ENCODE measurements at places on chromosomes 13 and 19.

DNA sequence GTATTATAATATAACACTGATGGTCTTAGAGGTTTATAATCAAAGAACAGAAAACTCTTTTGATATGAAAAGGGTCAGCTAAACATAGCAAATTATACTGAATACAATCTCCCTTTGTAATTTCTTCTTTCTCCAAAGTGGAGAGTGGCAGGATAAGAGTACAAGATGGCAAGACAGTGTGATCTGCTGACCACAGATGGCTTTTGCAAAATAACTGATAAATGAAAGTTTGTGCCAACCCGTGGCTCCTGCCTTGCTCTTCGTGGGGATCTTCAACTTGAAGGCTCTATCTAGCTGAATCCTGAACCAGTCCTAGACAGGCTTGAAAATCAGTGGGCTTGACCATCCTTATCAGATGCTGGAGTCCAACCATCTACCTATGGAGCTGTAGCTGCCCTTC, 185.7 kb downstream of the VWA8 start:
- no peak for DNase-seq

- DNase-seq: no peak
Observed at GRCh38 chr19:10214784-10215183, 16.3 kb downstream of the S1PR2 start.

DNA sequence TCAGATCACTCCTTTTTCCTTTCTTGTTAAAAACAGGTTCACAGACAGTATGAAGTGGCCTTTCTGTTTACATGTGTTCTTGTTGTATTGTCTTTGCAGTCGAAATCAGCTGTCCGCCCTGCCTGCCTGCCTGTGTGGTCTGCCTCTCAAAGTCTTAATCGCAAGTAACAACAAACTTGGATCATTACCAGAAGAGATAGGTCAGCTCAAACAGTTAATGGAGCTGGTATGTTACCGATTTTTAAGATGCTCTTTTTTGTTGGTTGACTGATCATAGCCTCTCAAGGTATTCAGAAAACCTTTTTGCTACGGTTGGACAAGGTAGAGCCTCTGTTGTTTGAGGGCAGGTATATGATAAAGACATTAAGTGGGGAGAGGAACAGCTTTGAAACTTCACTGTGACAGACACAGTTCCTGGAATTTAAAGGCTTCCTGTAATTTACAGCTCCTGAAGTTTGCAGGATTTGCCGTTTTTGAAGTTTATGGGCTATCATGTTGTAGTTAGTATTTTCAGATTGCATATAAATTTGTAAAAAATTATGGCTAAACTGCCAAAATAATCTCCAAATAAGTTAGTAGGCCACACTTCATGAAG, 116.1 kb downstream of the LRCH1 start:
- no peak for DNase-seq

DNA sequence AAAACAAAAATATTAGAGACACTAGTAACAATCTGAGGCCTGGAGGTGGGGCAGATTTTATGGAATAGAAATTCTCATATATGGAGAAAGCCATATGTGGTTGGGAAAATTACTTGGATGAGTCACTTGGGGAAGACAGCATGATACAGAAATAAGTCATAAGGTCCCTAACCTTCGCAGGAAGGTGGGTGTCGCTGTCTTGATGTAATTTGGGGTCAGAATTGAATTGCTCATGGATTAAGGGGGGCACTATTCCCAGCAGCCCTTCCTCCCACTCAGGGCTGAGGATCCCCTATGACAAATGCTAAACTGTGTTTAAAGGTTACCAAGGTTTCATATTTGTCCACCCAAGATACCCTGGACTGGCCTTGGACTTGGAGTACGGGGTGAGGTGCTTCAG, 5.0 kb downstream of the RDH8 start:
- peak; percentile 27 for DNase-seq

GRCh38 chr19:29666578-29667386, 1.5 kb downstream of the PLEKHF1 start:
- no peak for DNase-seq

- DNase-seq: no peak
Observed at GRCh38 chr13:27678306-27679040, 56.8 kb downstream of the POLR1D start.

DNA sequence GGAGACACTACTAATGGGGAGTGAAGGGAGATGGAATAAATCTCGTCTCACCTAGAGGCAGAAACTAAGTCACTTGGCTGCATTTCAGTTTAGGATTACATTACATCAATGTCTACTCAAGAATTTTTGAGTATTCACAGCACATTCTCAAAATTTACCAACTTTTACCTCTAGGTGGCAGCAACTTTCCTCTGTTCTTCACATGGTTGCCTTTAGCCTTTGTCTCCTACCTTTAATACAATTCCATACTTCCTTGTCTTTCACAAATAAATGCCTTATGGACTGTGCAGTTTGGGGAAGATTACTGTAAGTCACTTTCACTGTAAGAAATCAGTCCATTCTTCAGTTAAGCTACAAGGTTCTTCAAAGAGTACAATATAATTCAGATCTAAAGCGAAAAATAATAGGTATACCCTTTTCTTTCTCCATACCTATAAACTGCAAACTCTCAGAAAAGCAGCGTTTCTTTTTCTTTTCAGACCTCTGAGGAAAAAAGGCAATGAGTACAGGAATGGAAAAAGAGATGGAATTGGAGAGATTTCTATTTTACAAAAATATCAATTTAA, 379.4 kb downstream of the KLF12 start:
- DNase-seq: peak; percentile 20

GRCh38 chr13:19836472-19836871, 27.0 kb downstream of the ZMYM5 start:
- DNase-seq: no peak

- DNase-seq: no peak
Observed at GRCh38 chr13:36819739-36820090, 693 bp downstream of the RFXAP start.

GRCh38 chr13:30355384-30355699, 48.0 kb upstream of the KATNAL1 start:
- DNase-seq: no peak

- no peak for DNase-seq
Observed at GRCh38 chr19:35856546-35857149, at the start of gene KIRREL2. Gene KIRREL2, plus strand, starts transcription at chr19:35856911. Its CDS starts 209 bp downstream, at chr19:35857120.

DNA sequence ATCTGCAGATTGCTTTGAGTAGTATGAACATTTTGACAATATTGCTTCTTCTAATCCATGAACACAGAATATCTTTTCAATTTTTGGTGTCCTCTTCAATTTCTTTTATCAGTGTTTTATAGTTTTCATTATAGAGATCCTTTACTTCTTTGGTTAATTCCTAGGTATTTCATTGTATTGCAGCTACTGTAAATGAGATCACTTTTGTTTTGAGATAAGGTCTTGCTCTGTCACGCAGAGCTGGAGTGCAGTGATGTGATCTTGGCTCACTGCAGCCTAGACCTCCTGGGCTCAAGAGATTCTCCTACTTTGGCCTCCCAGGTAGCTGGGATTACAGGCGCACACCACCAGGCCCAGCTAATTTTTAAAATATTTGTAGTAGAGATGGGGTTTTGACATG, 9.8 kb downstream of the CYP2A7 start:
- DNase-seq: no peak

DNA sequence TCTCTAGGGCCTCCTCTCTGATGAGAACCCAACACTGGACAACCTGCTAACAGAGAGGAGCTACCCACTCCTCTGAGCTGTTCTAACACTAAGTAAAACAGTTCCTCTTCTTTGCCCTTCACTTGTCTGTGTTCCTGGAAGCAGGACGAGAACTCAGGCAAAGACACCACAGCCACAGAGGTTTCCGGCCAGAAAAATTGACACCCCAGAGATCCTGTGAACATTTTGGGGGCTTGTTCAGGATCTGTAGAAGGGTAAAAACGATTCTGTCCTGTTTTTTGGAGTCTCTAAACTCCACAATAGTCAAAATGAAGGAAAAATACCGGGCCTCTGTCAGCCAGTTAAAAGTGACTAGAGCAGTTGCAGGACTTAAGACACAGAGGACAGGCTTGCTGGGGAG, 165.9 kb downstream of the B3GLCT start:
- DNase-seq: no peak

DNA sequence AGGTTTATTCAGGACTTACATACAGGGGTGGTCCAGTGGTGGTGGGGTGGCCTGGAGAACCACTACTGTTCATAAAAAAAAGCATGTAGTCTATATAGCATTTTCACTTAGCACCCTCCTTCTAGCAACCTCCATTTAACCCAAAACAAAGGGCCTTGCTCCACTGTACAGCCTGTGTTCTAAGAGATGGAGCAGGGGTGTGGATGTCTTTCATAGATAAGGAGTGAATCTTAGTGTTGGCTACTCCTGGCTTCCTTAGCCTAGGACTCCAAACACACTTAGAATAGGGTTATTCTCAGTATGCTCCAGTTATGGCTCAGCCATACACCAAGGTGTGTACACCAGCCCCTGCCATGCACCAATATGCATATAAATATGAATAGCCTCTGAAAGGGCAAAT, 95.2 kb downstream of the ELF1 start:
- DNase-seq: no peak

DNA sequence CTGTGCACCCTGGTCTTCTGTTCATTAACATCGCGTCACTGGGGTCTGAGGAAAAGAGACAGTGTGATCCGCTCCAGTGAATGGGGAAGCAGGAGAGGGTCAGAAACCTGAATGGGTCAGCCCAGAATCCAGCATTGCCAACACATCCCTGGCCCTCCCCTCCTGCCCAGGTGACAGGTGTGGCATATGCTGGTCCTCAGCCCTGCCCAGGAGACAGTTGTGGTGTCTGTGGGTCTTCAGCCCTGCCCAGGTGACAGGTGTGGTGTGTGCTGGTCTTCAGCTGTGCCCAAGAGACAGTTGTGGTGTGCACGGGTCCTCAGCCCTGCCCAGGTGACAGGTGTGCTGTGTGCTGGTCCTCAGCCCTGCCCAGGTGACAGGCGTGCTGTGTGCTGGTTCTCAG, 8.0 kb downstream of the TFDP1 start:
- no peak for DNase-seq

DNA sequence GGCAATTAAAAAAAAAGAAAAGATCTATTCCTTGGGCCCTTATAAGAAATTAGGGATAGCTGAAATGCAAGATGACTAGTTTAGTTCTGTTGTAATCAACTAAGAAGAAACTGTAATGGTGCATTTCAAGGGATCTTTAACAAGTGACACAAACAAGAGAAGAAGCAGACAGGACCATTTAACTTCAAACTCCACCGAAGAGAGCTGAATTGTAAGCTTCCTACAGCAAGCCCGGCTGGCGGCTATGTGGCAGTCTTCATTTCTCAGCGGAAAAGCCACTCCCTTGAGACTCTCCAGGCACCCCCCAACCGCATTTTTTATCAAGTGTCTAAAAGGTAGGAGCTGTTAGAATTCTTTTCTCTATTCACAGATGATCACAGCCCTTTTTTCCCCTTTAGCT, 305.2 kb upstream of the ZNF507 start:
- DNase-seq: no peak

DNA sequence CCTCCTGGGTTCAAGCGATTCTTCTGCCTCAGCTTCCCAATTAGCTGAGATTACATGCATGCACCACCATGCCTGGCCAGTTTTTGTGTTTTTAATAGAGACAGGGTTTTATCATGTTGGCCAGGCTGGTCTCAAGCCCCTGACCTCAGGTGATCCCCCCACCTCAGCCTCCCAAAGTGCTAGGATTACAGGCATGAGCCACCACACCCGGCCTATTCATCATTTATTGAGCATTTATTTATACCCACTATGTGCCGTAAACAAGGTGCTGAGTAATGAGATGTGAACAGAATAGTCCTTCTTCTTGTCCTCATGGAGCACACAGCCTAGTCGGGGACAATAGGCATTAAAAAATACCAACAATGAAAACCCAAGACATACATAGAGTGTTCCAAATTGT, 25.6 kb downstream of the ACTN4 start:
- no peak for DNase-seq

- no peak for DNase-seq
Observed at GRCh38 chr13:21148557-21149258, 27.6 kb downstream of the SKA3 start.

DNA sequence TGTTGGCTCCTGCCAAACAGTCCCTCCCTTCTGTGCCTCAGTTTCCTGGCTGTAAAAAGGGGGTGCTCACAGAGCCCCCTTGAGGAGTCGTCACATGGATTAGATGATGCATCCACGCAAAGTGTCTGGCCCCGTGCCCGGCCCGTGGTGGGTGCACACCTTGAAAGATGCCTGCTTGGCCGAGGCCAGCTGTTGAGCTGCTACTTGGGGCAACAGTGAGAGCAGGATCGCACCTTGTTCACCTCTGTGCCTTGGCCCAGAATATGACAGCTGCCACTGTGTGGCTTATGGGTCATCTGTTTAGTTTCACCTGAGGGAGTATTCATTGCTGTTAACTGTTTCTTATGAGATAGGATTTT, 17.7 kb downstream of the CRTC1 start:
- DNase-seq: no peak

DNA sequence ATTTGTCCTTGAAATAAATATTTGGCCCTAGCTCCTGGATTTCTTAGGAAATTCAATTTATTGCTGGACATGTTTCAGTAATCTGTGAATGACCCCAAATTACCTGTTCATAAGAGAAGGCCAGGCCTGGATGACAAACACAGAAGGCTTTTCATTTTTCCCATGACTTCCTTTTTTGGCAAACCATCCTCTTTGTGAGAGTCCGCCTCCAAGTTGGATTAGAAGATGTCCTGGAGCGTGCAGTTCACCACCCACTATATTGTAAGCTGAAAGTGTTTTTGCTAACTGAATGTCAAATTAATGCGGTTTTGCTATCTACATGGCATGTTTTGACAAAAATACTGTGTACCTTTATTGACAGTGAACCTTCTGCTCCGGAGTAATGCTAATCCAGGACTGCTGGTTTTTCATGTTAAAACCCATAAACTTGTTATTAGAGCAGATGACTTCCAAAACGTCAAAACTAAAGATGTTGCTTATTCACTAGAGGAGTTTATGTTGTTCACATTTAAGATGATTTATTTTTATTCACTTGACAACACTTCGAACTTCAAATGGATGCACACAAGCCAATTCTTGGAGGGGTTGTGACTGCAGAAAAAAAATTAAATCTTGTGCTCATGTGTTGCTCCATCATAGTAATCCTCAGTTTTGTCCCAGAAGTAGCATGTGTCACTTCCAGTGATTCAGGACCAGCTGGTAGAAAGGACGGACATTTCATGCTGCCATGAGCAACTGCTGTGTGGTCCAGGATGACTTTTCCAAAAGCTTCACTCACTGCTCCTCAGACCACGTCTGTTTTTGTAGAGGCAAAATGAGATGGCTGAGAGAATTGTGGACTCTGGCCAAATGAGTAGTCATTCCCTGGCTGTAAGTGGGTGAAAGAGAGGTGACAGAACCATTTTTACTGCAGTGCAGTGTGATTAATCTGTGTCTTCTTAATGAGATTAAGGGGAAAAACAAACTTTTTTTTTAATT, 71.0 kb downstream of the ITGBL1 start:
- peak; percentile 52 for DNase-seq

- no peak for DNase-seq
Observed at GRCh38 chr13:106796280-106797047, 228.5 kb upstream of the ARGLU1 start.

- DNase-seq: no peak
Observed at GRCh38 chr19:6057651-6058517, 52.4 kb downstream of the RFX2 start.

All from GM04503 (cell line).